ENCODE measurements at places on chromosomes 5 and 9.

DNA sequence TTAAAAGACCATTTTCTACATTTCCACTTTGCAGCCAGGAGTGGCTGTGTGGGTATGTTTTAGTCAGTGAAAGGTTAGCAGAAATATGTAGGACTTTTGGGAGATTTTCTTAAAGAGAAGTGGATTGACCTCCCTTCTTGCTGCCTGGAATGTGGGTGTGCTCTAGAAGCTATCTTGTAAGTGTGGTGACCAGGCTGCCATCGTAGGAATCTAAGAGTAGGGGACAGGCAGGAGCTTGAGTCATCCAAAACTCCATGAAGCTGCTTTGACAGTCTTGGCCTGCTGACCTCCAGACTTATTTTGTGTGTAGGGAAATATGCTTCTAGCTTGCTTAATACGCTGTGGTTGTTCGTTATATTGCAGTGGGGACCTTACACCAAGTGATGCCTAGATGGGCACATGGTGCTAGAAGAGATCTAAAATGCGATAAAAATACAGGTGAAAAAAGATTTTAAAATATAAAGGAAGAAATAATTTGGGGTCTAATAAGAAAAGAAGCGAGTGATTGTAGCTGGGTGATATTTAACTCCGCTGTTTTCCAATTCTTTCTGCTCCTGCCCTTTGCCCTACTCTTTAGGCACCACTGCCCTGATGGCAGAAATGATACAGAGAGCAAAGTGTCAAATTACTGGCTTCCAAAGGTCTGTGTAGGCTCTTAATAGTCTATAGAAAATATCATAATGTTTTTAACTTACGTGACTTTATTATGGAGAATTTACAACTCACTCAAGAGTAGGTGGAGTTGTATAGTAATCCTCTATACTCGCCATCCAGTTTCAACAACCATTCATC, 298.2 kb upstream of the ZNF608 start:
- no peak for DNase-seq

GRCh38 chr5:35151146-35151920, 79.0 kb downstream of the PRLR start:
- no peak for DNase-seq

DNA sequence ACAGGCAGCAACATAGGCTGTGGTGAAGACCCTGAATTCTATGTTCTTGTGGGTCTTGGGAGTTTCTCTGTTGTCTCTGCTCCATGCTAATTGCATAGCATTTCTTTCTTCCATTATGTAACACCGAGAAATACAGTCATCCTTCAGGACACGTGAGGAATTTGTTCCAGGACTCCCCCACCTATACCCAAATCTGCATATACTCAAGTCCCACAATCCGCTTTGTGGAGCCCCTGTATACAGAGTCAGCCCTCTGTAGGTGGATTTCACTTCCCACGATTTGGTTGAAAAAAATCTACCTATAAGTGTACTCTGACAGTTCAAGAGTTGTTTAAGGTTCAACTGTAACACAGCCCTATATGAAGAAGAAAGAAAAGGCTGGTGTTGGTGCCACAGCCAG, 22.1 kb downstream of the ANKRD33B start:
- DNase-seq: no peak

GRCh38 chr9:12884736-12885395, 110.0 kb downstream of the LURAP1L start:
- no peak for DNase-seq

GRCh38 chr9:89478821-89479668, 18.9 kb downstream of the SEMA4D start:
- DNase-seq: no peak

GRCh38 chr5:6582507-6583048, 50.3 kb downstream of the NSUN2 start:
- no peak for DNase-seq

DNA sequence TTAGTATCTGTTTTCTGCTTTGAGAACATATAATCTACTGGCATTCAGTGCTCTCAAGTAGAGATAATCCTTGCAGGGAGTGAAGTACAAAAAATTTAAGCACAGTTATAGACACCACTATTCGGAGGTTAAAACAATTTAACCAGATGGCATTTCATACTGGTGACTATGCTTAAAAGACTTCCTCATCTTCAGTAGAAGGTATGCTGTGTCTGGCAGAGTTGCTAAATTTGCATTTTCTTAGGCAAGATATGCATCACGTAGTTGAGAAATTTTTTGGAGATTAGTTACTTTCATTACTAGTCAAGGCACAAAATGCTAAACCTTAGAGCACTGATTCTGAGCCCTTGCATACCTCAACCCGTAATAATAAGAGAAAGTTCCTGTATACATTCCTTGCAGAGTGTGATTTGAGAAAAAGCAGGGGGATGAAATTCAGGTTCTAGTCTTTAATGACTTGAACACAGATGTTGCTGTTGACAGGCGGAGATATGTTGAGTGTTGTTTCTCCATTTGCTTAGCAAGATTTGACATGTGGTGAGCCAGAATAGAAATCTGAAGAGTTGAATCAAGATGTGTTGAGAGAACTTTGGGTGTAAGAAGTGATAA, 70.8 kb upstream of the STARD4 start:
- DNase-seq: no peak

DNA sequence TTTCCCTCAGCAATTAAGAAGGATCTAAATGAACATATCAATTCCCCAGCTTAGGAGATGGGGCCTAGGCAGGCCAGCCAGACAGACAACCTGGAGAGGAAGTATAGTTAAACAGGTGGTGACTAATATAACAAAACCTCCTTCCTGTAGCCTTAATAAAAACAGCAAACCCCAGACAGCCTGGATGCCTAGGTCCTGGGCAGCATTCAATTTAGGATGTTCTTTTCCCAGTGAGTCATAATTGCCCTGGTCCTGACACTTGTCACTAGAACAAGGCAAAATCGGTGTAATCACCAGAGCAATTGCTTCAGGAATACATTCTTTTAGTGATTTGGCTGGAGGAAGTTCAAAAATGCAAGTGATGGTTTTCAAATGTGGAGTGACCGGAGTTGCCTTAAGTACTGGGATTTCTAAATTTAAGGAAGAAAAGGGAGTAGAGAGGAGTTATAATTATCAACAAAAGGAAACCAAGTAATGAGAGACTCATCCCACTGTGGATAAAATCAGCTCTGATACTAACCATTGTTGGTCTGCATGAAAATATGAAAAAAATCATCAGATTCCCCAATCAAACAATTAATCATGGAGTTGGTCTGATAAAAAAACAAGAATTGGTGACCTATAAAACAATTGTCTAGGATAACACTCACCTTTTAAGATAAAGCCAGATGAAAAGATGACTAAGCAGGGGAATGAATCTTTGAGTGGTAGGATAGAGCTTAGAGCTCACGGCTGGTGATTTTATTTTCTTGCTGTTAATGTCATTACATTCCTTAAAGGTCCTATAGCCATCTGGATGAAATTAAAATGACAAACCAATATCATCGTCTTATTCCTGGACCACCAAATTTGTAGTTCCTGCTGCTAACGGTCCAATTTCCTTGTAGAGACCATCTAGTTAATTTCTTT, 39.0 kb upstream of the TARS1 start:
- DNase-seq: no peak

DNA sequence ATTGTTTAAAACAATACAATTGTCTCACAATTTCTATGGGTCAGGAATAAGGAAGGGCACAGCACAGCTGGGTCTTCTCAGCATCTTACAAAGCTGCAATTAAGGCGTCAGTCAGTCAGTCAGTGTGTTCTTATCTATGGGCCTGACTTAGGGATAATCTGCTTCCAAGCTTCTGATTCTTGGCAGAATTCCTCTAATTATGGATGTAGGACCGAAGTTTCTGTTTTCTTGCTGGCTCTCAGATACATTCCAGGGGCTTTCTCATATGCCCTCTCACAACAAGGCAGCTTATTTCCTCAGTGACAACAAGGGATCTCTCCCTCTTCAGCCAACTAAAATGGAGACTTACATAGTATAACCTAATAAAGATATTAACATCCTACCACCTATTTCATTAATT, 1925.3 kb upstream of the ACO1 start:
- no peak for DNase-seq

DNA sequence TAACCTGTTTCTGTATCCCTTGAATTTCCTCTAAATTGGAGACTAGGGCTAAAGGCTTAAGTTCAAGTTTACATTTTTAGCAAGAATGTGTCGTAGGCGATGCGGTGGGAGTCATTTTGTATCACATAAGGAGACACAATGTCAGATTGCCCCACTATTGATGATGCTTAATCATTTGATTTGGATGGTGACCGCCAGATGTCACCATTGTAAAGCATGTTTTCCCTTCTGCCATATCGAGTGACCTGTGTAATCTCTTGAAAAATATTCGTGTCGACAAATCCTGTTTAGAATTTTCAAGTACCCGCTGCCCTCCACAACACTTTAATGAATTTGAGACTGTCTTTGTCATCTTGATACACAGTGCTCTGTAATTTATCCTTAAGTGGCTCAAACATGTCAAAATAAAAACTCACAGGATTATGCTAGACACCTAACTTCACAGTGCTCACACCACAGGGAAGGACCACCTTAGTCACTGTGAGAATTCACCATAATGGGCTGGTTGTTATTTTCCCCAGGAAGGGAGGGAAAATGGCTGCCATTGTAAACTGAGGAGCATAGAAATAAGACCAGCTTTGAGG, 34.5 kb upstream of the SLC46A2 start:
- DNase-seq: peak; percentile 15

DNA sequence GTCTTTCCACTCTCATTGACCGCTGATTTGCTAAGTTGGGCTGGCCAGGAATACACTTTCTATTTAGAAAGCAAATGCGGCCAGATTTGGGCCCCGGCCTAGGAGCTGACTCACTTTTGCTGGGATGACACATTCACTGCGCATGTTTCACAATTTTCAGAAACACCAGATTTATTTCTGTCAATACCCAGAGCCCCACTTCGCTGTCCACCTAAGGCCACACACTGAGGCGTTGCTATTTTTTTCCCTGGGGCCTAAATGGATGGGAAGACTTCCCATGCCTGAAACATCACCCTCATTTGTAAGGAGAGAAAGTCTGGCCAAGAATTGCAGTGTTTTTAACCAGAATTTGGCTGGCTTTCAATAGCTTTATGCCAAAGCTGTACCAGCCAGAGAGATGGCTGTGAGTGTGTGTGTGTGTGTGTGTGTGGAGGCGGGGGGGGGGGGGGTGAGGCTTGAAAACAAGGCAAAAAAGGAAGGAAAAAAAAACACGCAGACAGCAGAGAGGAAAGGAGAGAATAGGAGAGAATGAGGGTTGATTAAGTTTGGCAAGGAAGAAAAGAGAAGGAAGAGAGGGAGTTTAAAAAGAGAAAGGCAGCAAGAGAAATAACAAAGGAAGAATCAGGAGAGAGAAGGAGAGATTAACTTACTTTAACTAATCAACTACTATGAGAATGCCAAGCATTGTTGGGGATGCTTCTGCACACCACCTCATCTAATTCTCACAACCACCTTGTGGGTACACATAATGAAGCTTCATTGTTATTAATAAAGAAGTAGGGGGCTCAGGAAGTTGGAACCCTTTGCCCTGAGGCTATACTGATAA, 261.4 kb upstream of the KLF4 start:
- no peak for DNase-seq

DNA sequence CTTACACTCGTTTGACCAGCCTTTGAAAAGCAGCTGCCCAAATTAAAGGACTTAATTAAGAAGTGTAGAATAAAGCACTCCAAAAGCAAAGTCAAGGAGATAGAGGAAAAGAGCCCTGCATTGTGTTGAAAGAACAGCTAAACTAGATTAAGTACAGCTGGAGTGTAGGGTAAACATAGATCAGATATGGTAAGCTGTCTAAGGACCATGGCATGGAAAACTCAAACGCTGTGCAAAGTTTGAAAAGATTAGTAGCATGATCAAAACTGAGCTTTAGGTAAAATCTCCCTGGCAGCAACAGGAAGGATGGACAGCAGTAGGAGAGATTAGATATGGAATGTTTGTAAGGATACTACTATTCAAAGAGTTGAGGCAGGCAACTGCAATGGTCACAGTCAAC, 55.4 kb downstream of the BNC2 start:
- DNase-seq: no peak

GRCh38 chr5:168357876-168358275, 66.4 kb downstream of the WWC1 start:
- DNase-seq: no peak

- DNase-seq: no peak
Measured at GRCh38 chr5:3801967-3802366, 206.3 kb downstream of the IRX1 start.

DNA sequence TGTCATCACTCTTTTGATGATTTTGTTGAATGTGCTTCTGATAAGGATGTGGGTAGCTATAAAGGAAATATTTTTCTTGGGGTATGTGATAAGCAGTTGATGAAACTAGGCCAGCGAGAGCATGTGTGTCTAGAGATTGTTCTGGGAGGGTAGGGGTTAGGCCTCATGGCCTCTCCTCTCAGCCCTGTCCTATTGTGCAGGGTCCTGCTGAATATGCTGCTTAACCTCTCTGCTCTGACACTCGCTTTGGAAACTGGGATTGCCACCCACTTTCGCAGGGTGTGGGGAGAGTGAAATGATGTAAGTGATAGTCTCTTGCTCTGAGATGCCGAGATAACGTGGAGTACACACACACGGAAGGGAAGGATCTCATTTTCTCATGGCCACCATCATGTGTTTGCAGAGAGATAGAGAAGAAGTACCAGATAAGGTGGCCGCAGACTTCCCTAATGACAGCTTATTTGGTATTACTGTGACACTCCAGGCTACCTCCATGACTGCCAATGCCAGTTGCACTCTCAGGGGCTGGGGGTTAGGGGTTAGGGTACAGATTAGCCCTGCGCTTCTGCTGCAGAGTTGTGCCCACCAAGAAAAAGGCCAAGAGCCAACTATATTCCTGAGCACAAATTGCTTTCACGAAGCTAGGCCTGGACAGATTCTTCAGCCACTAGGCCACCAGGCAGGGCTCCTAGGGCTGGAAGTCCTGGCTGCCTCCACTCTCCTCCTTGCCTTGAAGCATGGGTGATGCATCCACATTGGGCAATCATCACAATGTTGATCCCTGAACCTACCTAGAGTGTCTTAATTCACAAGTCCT, 25.2 kb upstream of the TNFAIP8 start:
- no peak for DNase-seq

DNA sequence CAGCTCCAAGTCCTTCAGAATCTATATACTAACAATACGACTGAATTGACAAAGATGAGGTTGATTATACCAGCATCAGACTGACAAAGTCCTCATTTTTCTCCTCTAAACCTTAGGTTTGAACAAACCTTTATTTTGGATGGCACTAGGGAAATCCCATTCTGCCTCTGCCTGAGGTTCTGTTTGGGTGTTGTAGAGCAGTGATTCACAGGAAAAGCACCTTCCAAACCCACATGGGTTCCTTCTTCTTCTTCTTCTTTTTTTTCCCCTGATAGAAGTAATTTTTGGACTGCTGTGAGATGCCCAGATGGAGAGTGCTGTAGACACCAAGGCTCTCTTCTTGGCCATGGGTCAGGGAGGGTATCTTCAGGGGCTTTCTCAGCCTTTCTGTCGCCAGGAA, 164.9 kb upstream of the PAPPA start:
- DNase-seq: no peak

GRCh38 chr5:76337953-76338451, 65.1 kb upstream of the IQGAP2 start:
- DNase-seq: peak; percentile 31

DNA sequence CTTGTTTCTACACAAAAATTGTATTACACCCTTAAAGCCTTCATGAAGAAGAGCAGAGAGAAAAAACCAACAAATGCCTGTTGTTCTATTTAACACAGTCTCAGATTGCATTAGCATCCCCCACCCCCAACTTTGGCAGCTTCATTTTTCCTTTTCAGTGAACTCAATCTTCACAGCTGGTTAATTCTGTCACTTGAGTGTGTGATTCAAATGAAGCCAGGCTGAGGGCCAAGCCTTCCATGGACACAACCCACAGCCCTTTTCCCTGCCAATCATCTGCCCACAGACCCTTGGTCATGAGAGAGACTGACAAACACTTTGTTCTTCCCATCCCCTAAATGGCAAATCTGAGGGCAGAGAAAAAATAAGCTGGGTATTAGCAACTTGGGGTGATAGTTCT, 217.5 kb upstream of the NMUR2 start:
- peak; percentile 8 for DNase-seq
